HEK293T (cell line): ENCODE measurements at places on chromosomes 7 and 10.

DNA sequence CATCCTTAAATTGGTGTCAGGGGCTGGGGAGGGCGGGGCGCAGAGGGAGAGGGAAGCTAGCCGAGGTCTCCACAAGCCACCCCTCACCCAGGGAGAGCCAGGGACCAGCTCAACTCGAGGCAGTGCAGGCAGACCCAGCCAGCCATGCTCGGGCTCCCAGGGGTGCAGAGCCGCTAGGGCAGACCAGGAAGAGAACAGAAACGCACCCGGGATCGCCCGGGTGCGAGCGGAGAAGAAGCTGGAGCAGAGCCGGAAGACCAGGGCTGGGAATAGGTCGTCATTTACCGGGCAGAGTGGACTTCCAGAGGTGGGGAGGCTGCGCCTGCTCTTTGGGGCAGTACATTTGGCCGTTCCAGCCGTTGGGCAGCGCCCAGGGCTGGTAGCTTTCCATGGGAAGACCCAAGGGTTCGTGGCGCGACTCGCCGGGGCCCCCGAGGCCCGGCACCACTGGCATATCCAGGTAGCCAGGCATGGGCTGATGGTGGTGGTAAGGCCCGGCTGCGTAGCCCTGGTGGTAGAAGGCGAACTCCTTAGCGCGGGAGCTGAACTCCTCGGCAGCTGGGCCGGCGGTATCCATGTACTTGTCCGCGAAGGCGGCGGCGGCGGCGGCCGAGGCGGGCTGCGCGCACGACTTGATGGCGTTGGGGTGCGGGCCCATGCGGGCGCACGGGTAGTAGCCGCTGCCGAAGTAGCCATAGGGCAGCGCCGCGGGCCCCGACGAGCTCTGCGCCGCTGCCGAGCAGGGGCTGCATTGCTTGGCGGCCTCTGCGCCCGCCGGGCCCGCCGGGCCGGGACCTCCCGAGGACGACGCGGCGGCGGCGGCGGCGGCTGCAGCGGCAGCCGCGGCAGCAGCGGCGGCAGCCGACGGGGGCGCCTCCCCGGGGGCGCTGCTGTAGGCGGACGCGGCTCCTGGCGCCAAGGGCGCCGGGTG lies 755 bp downstream of the HOXA13 start:
- DNase-seq: no peak

GRCh38 chr10:74231375-74231774 lies 80.4 kb downstream of the ADK start:
- no peak for DNase-seq

DNA sequence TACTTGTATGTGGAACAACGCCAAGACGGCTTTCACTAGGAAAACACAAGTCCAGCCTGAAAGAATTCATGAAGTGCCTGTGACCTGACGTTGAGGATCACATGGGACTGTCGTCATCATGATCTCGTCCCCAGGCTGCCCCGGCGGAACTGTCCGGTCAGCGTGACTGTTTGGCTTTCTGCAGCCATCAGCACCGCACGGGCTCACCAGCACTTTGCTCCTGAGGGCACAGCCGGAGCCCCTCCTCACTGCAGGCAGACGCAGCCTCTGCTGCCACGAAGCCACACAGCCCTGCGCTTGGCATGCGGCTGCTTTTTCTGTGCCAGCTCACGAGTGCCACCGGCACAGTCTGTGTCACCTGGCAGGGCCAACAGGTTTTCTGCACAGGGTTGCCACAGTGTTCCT lies 9.4 kb upstream of the GET4 start:
- no peak for DNase-seq

DNA sequence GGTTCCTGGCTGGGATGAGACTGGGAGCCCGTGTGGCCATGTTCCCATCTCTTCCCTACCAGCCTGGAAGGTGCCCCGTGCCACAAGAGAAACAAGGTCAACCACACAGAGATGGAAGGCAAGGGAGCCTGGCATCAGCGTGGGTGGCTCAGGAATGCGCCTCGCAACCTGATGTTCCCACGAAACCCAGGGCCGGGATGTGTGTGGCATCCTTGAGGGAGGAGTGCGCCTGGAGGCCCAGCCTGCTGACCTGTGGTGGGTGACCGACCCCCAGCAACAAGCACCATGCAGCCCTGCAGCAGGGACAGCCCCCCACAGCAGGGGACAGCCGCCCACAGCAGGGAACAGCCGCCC lies 267.2 kb downstream of the ELFN1 start:
- DNase-seq: no peak

- DNase-seq: no peak
These were observed 61.5 kb downstream of the CPVL start for GRCh38 chr7:29084832-29085231.

DNA sequence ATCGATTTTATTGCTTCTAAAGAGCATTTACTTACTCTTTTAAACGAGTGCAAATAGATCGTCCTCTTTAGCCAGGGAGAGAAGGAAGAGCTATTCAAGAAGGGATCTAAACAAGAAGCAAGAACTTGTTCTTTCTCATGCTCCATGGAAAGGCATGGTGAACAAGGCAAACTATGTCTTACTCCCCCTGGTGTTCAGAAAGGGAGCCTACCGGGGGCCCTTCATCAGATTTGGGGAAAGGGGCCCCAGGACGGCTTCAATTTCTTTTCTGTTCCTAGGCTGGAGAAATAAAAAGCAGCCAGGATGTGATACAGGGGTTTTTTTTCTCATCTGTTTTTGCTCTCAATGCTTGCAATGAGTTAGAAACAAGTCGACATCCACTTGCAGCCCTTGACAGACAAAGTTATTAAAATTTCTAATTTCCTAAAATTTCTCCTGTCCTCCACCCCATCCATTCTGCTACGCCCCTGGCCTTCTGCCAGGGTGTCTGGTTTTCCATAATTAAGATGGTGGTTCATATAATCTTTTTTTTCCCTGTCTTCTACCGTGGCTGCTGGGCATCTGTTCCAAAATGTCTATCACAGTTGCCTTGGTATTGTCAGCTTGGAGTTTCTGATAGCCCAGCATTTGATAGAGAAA lies 214.4 kb downstream of the CREB5 start:
- DNase-seq: peak; percentile 61

- DNase-seq: no peak
These were observed 913.8 kb upstream of the SORCS1 start for GRCh38 chr10:108078263-108078662.

GRCh38 chr7:158743219-158743618 lies 38.6 kb upstream of the NCAPG2 start:
- no peak for DNase-seq

DNA sequence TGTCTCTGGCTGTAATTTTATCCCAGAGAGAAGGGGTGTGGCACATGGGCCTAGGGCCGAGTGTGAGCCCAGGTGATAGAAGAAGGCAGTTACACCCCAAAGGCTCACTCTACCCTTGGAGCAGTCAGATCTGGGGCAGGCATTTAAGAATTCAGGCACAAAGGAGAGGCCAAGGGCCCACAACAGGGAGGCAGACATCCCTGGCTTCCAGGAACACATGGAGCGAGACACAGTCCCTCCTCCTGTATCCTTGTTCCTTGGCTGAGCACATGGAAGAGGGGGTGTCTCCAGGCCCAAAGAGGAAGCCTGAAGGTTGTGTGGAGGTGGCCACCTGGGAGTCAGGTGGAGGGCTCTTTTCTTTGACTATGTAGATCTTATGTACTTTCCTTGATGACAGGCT lies 286.2 kb downstream of the RPS24 start:
- no peak for DNase-seq

DNA sequence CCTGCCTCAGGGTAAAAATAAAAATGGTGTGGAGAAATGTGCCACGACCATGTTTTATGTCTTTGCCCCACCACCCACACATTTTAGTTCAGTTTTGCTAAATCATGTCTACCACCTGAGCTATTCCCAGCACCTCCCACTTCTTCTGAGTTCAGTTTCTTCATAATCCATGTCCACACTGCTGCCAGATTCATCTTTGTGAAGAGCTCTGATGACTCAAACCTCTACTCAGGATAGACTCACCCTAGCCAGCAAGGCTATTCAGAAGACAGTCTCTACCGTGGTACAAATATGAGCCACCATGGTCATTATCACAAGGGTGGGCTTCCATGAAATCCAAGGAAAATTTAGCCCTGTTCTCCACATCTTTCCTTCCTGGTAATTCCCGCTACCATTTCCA lies 231.1 kb upstream of the PRKCQ start:
- no peak for DNase-seq

GRCh38 chr7:93036807-93037206 lies 81.0 kb downstream of the SAMD9 start:
- DNase-seq: no peak

DNA sequence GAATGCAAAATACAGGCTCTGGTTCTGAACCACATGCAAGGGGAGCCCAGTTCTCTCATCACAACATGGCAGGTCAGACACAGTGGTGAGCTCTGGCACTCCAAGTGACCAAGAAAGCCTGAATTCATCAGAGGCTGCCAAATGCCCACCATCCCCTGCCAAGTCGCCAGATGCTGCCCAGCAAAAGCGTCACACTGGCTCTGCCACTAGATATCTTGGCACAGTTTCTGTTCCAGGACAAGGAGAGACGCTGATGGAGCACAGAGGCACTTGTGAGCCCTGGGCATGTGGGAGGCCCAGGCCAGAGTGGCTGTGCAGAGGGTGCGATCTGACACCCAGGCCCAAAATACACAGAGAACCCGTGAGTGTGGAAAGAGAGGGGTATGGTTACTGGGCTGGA lies 57.8 kb downstream of the GAD2 start:
- DNase-seq: no peak

DNA sequence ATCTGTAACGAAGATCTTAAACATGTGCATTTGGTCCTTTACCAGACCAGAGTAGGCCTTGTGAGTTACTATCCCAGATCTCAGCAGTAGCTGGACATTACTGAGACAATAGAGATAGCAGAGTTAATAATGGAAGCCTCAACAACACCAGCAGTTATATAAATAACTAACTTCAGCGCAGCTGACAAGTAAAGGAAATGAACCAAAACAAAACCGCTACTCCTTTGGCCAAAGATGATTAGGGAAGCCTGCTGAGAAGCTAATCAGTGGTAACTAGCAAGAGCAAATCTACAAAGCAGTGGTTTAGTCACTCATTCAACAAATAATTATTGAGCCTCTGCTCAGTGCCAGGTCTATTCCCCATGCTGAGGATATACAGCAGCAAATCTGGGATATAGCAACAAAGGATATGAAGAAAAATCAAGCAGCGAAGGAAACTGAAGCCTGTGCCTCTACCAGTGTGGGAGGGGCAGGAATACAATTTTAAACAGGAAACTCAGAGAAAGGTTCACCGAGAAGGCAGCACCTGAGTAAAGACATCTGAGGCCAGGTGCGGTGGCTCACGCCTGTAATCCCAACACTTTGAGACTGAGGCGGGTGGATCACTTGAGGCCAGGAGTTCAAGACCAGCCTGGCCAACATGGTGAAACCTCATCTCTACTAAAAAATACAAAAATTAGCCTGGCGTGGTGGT lies 103.6 kb downstream of the ELMO1 start:
- no peak for DNase-seq

DNA sequence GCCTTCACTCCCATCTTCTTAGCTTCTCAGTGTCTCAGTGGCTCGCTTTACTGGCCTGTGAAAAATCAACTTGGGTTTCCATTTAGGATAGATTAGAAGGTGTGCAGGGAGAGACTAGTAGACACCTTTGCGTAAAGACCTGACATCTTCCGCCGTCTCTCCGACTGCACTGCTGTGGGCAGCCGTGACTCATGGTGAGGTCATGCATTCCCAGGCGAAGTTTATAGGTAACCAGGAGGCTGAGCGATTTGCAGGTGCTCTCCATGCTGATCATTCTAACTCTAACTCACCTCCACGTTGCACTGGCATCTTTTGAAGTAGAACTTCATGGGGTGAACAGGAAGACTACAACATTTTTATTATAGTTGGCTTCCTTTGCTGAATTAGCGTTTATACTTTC lies 68.0 kb upstream of the ZNF438 start:
- no peak for DNase-seq

DNA sequence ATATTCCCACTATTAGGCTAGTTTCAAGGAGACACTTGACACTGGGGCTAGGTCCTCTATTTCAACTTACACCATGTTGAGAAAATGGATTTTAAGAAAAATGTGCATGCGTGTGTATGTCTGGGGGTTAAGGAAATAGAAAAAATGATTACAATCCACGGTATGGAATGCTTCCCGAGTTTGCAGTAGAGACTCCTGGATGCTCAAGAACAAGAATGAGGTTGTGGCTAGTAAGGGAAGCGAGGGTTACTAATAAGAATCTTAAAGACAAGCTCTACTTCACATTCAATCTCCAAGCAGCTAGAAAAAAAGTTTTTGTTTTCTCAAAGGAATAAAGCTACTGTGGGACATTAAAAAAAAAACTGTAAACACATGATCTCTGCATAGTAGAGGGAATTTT lies 54.7 kb downstream of the ANK3 start:
- DNase-seq: no peak

DNA sequence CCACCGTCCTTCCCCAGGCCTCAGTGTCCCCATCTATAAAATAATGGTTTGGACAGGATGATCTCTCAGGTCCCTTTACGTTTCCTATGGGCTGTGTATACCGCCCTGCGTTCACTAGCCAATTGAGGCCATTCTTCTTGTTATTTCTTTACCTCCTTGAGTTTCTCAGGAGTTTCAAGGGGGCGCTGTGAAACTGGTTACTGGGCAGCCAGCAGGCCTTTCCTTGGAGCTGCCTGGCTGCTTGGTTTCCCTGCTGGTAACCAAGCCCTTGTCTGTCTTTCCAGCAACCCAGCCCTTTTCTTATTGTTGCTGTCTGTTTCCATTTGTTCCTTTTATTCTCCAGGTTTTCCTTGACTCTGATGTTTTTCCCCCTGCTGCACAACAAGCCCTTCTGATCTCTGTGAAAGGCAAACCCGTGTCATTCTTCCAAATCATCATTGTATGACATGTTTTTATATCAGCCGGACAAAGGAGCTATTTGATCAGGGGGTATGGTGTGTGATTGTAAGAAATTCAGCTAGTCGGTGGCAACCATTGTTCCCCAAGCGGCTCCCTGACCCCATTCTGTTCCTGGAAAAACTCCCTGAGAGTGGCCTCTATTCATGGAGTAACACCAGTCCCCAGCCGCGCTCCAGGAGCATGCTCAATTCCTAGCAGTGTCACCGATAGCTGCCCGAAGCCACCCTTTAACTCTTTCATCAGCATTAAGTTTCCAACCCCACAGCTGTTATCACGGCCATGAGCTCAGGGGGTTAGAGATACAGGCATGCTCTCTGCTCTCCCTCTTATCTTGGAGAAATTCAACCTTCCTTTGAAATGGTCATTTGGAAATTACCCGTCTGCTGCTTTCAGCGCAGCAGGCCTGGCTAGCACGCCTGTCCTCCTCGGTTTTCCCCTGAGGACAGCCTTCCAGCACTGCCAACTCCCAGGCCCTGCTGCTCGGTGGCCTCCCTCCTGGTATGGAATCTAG lies 26.6 kb downstream of the FGF8 start:
- DNase-seq: peak; percentile 68

- DNase-seq: no peak
These were observed 933.7 kb downstream of the DNAJB9 start for GRCh38 chr7:109503421-109503820.

DNA sequence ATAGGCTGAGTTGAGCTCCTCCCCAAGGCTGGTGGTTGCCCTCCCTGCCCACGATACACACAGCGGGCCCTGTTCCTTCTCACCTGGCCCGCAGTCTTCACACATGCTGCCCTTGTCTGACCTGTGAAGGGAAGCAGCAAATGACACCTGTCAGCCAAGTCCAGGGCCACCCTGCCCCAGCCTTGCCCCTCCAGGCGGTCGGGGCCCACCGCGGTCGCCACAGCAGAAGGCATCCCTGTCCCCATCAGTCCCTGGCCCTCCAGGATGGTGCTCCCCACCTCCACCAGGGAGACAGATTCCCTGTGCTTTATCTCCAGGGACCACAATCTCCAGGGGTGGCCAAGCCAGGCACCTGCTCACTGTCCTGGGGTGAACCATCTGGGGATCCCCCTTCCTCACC lies 81.2 kb upstream of the TMEM248 start:
- DNase-seq: no peak
